ENCODE measurements at places on chromosomes 7 and 10. TPM values are rescaled to one million over a fixed set of nuclear protein-coding genes. Genes with fewer than 3 reads are reported as not detected.

The PTF1A gene
- total RNA-seq, result not detected

The UBE3C gene
- total RNA-seq, result 34.0 TPM

The LAMB1 gene
- 32.8 TPM for total RNA-seq

The HECW1 gene
- 0.39 TPM for total RNA-seq

The MOGAT3 gene
- total RNA-seq, result not detected

The TMEM120A gene
- 24.6 TPM for total RNA-seq

The EPHA1 gene
- total RNA-seq, result not detected

The KCP gene
- 1.2 TPM for total RNA-seq

The TMEM229A gene
- 0.18 TPM for total RNA-seq

GRCh38 chr7:148665221-148665620, 33.5 kb upstream of the CUL1 start:
- H3K27ac ChIP-seq, result no peak overlapping the region
- no peaks in the 10 kb centered on the region for H3K27me3 ChIP-seq
- H3K4me1 ChIP-seq, result no peaks in the 10 kb centered on the region
- no peak for DNase-seq
- H3K4me3 ChIP-seq, result no peak overlapping the region

GRCh38 chr10:102781090-102781920, 37.6 kb downstream of the WBP1L start:
- peak overlapping the region; percentile 43 for H3K27ac ChIP-seq
- H3K4me3 ChIP-seq, result no peak overlapping the region
- H3K27me3 ChIP-seq, result no peaks in the 10 kb centered on the region
- peaks cover 64% of the 10 kb centered on the region for H3K4me1 ChIP-seq

- no peaks in the 10 kb centered on the region for H3K36me3 ChIP-seq
- H3K27ac ChIP-seq, result no peak overlapping the region
- H3K4me1 ChIP-seq, result no peaks in the 10 kb centered on the region
- DNase-seq, result no peak
- no peaks in the 10 kb centered on the region for H3K27me3 ChIP-seq
Observed at GRCh38 chr10:34567659-34568253, 247.3 kb downstream of the PARD3 start.

DNA sequence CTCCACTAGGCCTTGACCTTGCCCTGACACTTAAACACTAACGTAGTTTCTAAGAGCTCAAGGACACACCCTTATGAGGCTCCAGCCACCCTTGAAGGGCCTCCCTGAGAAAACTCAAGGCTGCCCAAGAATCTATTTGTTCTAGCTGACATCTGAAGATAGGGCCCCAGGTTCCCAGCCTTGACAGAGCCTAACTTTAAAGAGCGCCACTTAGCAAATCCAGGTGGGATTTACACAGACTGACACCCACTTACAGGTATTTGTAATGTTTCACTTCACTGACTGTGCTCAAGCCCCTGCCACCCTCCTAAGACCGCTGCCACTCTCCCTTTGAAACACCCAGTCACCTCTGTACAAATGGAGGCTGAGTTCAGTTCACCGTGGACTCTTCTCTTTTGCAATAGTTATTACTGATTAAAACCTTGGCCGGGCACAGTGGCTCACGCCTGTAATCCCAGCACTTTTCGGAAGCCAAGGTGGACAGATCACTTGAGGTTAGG, 90.4 kb downstream of the SVOPL start:
- no peak overlapping the region for H3K4me3 ChIP-seq
- no peaks in the 10 kb centered on the region for H3K27me3 ChIP-seq
- peaks cover 5% of the 10 kb centered on the region for H3K4me1 ChIP-seq
- peak; percentile 68 for DNase-seq

GRCh38 chr10:109587366-109587765, 335.9 kb downstream of the XPNPEP1 start:
- no peak overlapping the region for H3K27ac ChIP-seq
- H3K4me3 ChIP-seq, result no peak overlapping the region
- H3K36me3 ChIP-seq, result no peaks in the 10 kb centered on the region
- DNase-seq, result no peak
- no peaks in the 10 kb centered on the region for H3K4me1 ChIP-seq

- peak overlapping the region; percentile 5 for H3K4me3 ChIP-seq
- peak; percentile 54 for DNase-seq
- no peak overlapping the region for H3K27ac ChIP-seq
Observed at GRCh38 chr7:11193131-11193867, 219.6 kb downstream of the PHF14 start.

DNA sequence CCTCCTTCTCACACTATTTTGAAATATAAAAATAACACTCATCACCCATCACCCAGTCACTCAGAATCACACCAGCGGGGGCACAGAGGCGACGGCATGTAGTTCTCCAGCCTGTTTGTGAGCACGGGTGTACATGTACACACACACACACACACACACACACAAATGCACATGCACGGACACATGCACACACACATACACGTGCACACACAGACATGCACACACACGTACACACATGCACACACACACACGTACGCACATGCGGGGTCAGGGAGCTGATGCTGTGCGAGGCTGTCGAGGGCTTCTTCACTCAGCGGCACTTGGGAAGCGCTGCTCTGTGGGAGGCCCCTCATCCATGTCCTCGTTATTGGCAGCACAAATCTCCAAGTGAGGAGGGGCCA, 178.8 kb downstream of the ELFN1 start:
- no peak overlapping the region for H3K27ac ChIP-seq
- DNase-seq, result no peak
- H3K4me3 ChIP-seq, result no peak overlapping the region
- H3K27me3 ChIP-seq, result no peaks in the 10 kb centered on the region
- H3K36me3 ChIP-seq, result no peaks in the 10 kb centered on the region

DNA sequence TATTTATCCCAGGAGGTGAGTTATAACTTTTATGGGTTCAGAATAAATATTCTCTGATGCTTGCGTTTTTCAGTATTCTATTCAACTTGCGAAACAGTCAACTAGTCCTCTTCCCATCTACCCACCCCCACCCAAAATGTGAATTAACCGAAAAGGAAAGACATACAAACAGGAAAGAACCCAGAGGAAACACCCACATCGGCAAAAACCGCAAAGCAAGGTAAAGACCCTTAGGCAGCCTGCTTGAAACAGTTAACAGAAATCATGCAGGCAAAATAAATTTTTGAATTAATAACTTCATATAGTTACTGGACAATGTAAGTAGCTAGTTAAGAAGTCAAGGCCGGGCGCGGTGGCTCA, 5.4 kb downstream of the ZC3HAV1 start:
- H3K27ac ChIP-seq, result no peak overlapping the region
- H3K27me3 ChIP-seq, result no peaks in the 10 kb centered on the region
- no peaks in the 10 kb centered on the region for H3K36me3 ChIP-seq

DNA sequence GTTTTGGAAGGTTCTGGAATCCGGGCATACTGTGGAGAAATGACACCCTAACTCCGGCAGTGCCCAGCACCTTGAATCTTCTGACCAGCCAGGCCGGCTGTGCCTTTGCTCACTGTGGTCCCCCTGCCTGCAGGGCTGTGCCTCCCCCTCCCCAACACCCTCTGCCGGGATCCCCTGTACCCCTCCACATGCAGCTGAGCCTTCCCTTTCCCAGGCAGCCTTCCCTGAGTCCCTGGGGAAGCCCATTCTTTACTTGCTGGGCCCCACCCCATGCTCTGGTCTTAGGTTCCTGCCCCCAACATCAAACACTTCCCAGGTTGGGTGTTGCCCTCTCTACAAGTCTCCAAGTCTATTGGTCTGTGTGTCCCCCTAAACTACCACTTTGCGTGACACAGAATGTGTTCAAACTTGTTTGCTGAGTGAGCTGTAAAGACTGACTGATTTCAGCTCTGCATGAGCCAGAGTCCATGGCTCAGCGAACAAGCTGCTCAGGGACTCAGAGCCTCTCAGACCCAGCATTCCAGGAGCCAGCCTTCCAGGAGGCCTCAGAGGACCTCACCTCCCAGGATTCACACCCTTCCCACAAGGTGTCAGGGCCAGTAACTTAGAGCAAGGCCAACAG, 31.6 kb downstream of the CALML5 start:
- no peak overlapping the region for H3K4me3 ChIP-seq
- no peak for DNase-seq

- H3K4me1 ChIP-seq, result peaks cover 6% of the 10 kb centered on the region
- no peak for DNase-seq
- no peak overlapping the region for H3K4me3 ChIP-seq
Observed at GRCh38 chr7:29569648-29570047, 6.0 kb downstream of the PRR15 start.

DNA sequence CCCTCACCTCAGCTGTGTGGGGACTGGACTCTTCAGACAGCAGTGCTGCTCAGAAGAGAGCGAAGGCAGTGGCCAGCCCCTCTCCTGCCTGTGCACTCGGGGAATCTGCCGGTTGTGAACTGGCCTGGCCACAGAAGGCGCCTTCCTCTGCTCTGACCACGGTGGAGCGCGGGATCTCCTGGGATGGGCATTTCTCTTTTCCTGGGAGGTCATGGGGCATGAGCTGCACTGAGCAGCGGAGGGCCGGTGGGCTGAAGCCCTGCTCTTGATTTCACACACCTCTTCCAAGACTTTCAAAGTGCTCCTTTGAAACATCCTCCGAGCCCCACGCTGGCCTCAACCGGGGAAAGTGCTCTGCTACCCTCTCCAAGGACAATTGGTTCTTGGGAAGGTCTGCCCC, 125.6 kb upstream of the FAM20C start:
- H3K27me3 ChIP-seq, result no peaks in the 10 kb centered on the region
- peaks cover 5% of the 10 kb centered on the region for H3K4me1 ChIP-seq
- no peak overlapping the region for H3K4me3 ChIP-seq
- H3K27ac ChIP-seq, result no peak overlapping the region

GRCh38 chr7:30659312-30659711, 22.9 kb downstream of the CRHR2 start:
- H3K4me1 ChIP-seq, result no peaks in the 10 kb centered on the region
- DNase-seq, result peak; percentile 38
- H3K36me3 ChIP-seq, result no peaks in the 10 kb centered on the region
- no peak overlapping the region for H3K4me3 ChIP-seq
- no peaks in the 10 kb centered on the region for H3K27me3 ChIP-seq
- H3K27ac ChIP-seq, result no peak overlapping the region

DNA sequence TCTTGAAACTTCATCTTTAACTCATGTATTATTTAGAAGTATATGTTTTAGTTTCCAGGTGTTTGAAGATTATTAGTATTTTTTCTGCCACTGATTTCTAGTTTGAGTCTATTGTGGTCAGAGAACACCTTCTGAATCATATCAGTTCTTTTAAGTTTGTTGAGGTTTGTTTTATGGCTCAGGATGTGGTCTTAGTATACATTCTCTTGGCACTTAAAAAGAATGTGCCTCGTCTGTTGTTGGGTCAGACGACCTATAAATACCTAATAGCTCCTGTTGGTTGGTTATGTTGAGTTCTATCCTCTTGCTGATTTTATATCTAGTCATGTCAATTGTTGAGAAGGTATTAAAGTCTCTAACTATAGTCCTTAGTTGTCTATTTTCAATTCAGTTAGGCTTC, 15.9 kb downstream of the TDRD1 start:
- DNase-seq, result no peak
- no peak overlapping the region for H3K27ac ChIP-seq
- H3K27me3 ChIP-seq, result peaks cover 5% of the 10 kb centered on the region
- H3K4me3 ChIP-seq, result no peak overlapping the region

DNA sequence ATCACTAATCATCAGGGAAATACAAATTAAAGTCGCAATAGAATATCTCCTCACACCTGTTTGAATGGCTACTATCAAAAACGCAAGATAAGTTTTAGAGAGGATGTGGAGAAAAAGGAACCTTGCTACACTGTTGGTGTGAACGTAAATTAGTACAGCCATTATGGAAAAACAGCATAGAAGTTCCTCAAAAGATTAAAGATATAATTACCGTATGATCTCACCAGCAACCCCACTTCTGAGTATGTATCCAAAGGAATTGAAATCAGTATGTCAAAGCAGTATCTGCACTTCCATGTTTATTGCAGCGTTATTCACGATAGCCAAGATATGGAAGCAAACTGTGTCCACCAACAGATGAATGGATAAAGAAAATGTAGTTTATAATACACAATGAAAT, 164.4 kb downstream of the ZNF365 start:
- H3K27ac ChIP-seq, result no peak overlapping the region
- H3K4me1 ChIP-seq, result no peaks in the 10 kb centered on the region
- no peak overlapping the region for H3K4me3 ChIP-seq
- no peaks in the 10 kb centered on the region for H3K36me3 ChIP-seq
- H3K27me3 ChIP-seq, result peaks cover 8% of the 10 kb centered on the region
- DNase-seq, result no peak

GRCh38 chr10:72158176-72158575, 57.6 kb upstream of the ANAPC16 start:
- no peaks in the 10 kb centered on the region for H3K27me3 ChIP-seq
- no peaks in the 10 kb centered on the region for H3K4me1 ChIP-seq
- no peak overlapping the region for H3K4me3 ChIP-seq
- no peak for DNase-seq
- H3K27ac ChIP-seq, result no peak overlapping the region

GRCh38 chr10:11424456-11425295, 186.8 kb downstream of the USP6NL start:
- no peaks in the 10 kb centered on the region for H3K4me1 ChIP-seq
- H3K27me3 ChIP-seq, result no peaks in the 10 kb centered on the region
- no peak overlapping the region for H3K27ac ChIP-seq
- H3K36me3 ChIP-seq, result no peaks in the 10 kb centered on the region

DNA sequence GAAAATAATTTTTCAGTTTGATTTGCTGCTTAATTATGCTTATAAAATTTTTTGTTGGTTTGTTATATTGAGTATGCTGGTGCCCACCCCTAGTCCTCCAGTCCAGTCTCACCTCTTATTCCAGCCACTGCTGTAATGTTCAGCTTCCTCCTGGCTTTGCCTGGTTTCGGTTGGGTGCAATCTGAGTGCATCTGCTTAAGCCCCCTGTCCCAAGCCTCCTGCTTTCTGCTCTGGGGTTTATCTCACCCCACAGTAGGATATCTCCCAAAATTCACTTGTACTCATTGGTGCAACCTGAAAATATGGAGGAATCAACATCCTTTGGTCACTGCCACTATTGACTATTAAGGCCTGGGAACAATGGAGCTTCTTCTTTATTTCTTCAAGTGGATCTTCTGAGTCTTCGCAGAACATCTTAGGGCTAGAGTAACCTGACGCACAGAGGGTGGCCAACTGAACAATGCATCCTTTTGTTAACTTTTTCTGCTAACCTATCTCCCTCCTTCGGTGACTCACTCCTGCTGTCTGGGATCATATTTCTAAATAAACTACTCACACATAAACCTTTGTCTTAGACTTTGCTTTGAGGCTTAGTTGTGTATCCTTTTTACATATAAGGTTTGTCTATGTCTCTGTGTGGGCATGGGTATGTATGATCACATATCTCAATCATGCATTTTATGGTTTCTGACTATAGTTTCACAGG, 19.1 kb upstream of the SOSTDC1 start:
- no peak overlapping the region for H3K27ac ChIP-seq
- H3K27me3 ChIP-seq, result no peaks in the 10 kb centered on the region
- no peaks in the 10 kb centered on the region for H3K4me1 ChIP-seq
- H3K36me3 ChIP-seq, result no peaks in the 10 kb centered on the region
- DNase-seq, result no peak

GRCh38 chr7:133698127-133698526, 429.0 kb upstream of the LRGUK start:
- H3K4me3 ChIP-seq, result no peak overlapping the region
- H3K36me3 ChIP-seq, result no peaks in the 10 kb centered on the region
- DNase-seq, result no peak
- no peak overlapping the region for H3K27ac ChIP-seq
